Stimulated activated CD4-positive, alpha-beta T cell treated with anti-CD3 and anti-CD28 coated beads, Interleukin-12 subunit alpha, Interleukin-12 subunit beta, amount 100 ng/mL, for 48 hours (primary cell): ENCODE measurements at places on chromosomes 6 and 20.

GRCh38 chr6:134314006-134314821, 3.7 kb downstream of the SGK1 start:
- no peak for DNase-seq

DNA sequence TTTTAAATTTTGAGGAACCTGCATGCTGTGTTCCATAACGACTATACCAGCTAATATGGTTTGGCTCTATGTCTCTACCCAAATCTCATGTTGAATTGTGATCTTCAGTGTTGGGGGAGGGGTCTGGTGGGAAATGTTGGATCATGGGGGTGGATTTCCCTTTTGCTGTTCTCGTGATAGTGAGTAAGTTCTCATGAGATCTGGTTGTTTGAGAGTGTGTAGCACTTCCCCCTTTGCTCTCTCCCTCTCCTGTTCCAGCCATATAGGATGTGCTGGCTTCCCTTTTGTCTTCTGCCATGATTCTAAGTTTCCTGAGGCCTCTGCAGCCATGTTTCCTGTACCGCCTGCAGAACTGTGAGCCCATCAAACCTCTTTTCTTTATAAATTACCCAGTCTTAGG, 61.8 kb upstream of the NEDD9 start:
- no peak for DNase-seq

DNA sequence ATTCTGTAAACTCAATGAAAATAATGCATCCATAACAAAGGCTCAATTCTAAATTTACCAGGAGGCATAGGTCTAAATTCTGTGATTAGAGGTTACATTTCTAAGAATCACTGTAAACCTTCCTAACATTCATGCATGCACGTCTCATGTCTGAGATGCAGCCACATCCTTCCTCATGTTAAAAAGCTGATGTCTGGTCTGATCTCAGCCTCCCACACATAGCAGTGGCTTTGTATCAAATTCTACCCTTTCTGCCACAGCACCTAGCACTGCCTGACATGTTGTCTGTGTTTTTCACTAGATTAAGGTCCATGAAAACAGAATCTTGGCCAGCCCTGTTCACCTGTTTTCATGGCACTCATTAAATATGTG, 171.1 kb downstream of the WDR27 start:
- DNase-seq, result no peak

GRCh38 chr6:72936766-72937559, 288.3 kb downstream of the KHDC1L start:
- DNase-seq, result no peak

DNA sequence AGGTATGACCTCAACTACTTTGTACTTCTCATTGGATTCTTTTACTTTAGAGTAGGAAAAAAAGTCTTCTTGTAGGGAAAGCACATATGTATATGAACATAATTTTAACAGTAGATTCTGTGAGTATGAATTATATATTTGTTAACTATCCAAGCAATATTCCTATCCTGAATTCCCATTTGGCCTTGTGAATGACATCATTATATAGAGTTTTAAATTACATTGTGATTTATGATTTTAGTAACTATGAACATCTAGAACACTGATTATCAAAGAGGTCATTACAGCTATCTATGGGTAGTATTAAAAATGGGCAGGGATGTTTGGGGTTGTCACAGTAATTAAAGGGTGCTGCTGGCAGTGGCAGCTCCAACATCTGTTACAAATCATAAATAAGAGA, 163.9 kb upstream of the TFAP2D start:
- DNase-seq, result no peak

- DNase-seq, result no peak
These were observed 119.7 kb downstream of the PSMB1 start for GRCh38 chr6:170433163-170434116.

- DNase-seq, result no peak
These were observed 7.3 kb upstream of the DOK5 start for GRCh38 chr20:54468082-54468481.

DNA sequence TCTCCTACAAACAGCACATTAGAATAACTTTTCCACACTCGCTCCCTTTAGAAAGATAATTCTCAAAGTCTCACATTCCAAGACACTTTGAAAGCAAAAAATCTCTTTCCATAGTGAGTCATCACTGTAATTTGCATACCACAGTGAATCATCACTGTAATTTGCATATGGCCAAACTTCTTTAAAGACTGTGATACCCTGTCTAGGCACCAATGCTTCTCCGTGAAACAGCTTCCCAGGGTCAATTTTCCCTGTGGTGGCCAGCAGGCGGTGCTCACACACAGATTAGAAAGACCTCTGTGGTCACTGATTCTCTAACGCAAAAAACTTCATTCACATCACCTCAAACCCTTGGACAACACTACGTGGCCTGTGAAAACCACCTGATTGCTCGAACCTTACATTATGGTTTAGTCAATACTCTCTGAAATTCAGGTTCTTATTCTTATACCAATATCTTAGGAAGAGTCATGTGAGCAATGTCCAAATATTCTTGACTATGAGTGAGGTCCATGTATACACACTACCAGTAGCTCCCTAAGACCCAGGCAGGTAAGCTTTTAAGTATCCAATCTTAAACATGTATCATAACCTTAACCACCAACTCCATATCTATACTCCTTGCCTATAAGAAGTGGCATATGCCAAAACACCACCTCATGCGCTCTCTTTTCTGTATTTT, 78.5 kb upstream of the PHACTR1 start:
- DNase-seq, result peak; percentile 30

GRCh38 chr20:40982415-40983145, 46.0 kb upstream of the TOP1 start:
- no peak for DNase-seq

GRCh38 chr6:3518356-3519190, 61.7 kb upstream of the SLC22A23 start:
- DNase-seq, result no peak

- no peak for DNase-seq
These were observed 16.5 kb downstream of the MTHFD1L start for GRCh38 chr6:150881911-150882481.

- no peak for DNase-seq
These were observed 189.0 kb upstream of the UST start for GRCh38 chr6:148557796-148558321.

GRCh38 chr20:14385176-14385740, 47.8 kb upstream of the FLRT3 start:
- no peak for DNase-seq

GRCh38 chr6:44119704-44120262, 7.5 kb downstream of the MRPL14 start:
- DNase-seq, result no peak

DNA sequence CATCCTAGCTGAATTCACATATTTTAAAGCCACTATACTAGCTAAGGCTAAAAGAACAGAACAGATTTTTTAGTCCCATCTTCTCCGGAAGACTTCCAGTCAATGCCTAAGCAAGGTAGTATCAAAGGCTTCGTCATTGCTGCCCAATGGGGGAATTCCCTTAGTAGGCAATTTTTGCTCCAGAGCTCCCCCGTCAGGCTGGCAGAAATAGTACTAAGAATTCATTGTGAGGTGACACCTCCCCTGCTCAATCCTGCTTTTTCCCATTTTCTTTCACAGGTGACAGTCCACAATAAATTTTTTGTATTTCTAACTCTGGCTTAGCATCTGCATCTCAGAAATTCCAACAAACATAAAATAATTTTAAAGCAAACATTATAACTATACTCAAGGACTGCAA, 52.8 kb upstream of the SRSF6 start:
- peak; percentile 27 for DNase-seq

DNA sequence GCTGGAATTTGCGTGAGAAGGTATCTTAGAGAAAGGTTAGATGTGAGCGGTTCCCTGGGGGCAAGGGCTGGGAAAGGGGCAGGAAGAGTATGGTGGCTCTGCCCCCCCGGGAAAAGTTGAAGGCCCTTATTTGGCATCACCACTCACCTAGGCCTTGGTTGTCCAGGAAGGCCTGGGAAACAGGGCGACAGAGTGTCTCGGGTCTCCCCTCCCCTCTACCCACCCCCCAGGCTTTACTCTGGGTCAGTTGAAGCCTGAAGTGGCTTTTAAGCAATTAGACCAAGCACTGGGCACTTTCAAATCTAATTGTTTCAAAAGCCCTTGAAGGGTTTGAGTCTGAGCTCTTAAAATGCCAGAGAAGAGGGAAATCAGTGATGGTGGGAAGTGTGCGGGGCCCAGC, 30.2 kb upstream of the FOXP4 start:
- DNase-seq, result no peak

DNA sequence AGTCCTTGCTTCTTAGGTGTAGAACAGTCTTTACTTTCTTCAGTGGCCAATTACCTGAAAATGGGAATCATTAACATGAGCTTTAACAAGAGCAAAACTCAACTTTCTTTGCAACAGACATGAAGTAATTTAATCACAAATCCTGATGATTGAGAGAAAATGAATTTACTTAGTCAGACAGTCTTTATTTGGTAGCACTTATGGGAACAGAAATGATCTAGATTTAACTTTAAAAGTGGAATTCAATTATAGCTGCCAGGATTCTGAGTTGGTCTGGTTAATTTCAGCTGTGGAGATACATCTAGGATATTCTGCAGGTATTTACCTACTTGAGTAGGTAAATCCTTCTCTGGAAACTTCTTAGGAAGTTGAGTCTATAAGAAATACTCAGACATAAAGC, 444.3 kb upstream of the PLCB4 start:
- no peak for DNase-seq

DNA sequence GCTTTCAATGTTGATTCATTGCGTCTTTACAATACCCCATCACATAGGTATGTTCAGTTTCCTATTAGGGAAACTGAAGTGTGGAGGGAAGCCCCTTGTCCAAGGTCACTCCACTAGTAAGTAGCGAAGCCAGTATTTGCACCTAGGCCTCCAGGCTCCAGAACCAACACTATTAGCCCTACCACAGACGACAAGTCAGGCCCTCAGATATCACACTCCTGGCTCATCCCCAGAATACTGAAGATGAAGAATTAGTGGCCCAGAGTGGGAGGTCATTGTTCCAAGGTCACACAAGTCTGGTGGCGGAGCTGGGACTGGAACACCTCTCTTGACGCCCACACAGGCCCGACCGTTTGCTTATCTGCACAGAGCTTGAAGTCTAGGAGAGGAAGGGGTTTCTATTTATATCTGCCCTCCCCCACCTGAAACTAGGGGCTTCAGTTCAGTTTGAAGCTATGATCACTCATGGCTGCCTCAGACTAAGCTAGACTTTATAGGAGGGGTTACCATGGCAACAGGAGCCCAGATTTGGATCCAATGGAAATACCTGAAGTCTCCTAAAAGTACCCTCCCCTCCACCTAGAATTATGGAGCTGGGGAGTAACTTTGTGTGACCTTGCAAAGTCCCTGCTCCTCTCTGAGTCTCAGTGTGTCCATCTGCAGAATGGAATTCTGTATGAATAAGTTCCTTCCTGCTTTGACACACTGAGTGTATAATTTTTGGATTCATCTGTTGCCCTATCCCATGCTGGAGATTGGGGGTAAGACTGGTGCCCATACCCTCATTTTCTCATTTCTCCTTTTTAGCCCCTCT, 2.2 kb downstream of the SNTA1 start:
- no peak for DNase-seq

DNA sequence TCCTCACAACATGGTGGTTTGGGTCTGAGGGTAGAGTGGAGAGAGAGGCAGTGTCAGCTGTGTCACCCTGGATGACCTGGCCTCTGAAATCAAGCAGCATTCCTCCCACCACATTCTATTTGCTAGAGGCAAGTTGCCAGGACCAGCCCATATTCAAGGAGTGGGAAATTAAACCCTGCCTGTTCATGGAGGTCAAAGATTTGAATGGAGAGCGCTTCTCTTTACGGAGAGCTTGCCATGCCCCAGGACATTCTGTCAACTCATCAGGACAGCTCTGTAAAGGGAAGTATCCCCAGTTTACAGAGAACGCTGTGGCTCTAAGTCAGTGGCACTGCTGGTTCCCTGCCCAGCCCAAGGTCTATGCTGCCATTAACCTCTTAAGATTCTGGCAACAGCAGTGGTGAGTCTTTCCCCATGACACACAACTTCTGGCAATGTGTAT, 90.0 kb upstream of the INSM1 start:
- DNase-seq, result no peak

GRCh38 chr20:63660622-63661021, 2.5 kb downstream of the RTEL1 start:
- DNase-seq, result no peak

- DNase-seq, result no peak
These were observed 76.4 kb upstream of the MLN start for GRCh38 chr6:33880104-33880678.

GRCh38 chr20:9207253-9207652, 138.4 kb downstream of the PLCB4 start:
- DNase-seq, result no peak

- no peak for DNase-seq
These were observed 354.4 kb upstream of the RSPO3 start for GRCh38 chr6:126764104-126764503.
